GM12892 (cell line): ENCODE measurements at places on chromosomes 1 and 21.

- no peak for DNase-seq
Measured at GRCh38 chr1:221840511-221841243, 98.8 kb upstream of the DUSP10 start.

DNA sequence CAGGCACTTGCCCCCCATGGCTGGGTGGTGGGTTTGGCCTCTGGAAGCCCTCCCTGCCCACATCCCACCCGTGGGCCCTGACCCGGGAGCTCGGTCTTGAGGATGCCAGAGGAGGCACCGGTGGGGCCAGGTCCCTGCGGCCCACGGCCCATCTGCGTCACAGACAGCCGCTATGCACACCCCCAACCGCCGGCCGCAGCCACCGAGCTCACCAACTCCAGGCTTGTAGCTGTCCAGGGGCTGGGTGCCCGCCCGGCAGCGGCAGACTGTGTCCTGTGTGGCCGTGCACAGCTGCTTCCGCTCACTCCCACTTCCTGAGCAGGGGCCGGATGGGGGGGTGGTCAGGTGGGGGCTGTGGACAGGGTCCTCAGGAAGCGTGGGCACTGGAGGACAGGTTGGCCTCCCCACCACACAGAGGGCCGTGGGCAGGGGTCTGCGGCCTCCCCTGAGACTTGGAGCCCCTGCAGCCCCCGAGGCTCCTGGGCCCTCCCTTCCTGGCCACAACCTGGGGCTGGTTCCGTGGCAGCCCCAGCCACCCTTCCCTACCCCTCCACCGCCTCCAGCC lies 1.1 kb downstream of the TNFRSF4 start:
- DNase-seq: no peak

DNA sequence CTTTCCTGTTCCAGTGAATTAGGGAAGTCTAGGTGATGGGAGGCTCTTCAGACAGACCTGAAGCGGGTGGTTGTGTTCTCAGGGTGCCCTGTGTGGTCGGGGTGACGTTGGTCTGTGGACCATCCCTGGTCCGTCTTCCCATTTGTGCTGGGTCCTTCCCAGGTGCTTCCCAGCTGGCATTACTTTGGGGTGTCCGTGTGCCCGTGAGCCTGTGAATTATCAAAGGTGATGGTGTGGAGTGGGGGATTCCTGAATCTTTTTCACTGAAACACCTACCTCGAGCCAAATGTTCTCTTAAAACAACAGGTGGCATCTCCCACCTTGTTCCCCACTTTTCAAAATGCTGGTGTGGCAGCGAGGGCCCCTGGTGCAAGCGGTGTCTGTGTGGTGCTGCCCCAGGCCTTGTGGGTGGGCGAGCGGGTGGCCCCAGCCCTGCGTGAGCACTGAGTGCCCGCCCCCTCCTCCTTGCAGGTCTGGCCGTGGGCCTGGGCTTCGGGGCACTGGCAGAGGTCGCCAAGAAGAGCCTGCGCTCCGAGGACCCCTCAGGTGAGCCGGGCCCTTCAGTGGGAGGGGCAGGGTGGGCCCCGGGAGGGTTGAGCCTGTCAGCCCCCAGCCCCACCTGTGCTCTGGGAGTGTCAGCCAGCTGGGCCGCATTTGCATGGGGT lies 37.0 kb downstream of the COQ8A start:
- DNase-seq: no peak

- DNase-seq: no peak
Measured at GRCh38 chr1:151859891-151860293, 6.4 kb upstream of the THEM5 start.

- DNase-seq: no peak
Measured at GRCh38 chr21:21971384-21971783, 973.2 kb downstream of the NCAM2 start.

DNA sequence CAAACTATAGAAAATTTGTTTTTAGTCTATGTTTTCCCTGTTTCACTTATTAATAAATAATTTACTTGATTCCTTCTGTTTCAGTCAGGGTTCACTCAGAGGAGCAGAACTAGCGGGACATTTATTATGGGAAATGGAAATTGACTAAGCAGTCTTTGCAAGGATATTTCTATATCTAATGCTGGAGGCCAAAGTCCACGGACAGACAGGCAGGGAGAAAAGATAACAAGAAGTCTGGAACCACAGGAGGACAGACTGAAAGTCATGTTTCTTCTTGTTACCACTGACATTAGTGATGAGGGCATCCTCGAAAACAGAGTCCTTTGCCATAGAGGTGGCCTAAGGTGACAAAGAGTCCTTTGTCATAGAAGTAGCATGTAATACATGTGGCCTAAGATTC lies 744.5 kb upstream of the TMPRSS15 start:
- no peak for DNase-seq

GRCh38 chr1:19923137-19923952 lies at the start of gene PLA2G2E:
Gene PLA2G2E, minus strand, starts transcription at chr1:19923617. Its CDS starts 58 bp downstream, at chr1:19923559.
- no peak for DNase-seq

GRCh38 chr1:185874246-185874645 lies 140.1 kb downstream of the HMCN1 start:
- DNase-seq: no peak

GRCh38 chr1:201517631-201518030 lies 10.7 kb upstream of the CSRP1 start:
- DNase-seq: no peak

- DNase-seq: no peak
Measured at GRCh38 chr1:117621316-117621715, 15.5 kb downstream of the TENT5C start.

DNA sequence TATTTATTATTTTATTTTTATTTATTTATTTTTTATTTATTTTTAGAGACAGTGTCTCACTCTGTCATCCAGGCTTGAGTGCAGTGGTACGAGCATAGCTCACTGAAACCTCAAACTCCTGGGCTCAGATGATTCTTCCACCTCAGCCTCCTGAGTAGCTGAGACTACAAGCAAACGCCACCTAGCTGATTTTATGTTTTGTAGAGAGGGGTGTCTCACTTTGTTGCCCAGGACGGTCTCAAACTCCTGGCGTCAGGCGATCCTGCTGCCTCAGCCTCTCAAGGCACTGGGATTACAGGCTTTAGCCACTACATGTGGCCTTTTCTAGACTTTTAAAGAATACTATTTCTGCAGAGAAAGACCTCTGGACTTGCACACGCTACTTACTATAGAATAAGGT lies 61.3 kb upstream of the C1orf53 start:
- no peak for DNase-seq

- DNase-seq: no peak
Measured at GRCh38 chr1:211741116-211741515, 65.7 kb upstream of the NEK2 start.

DNA sequence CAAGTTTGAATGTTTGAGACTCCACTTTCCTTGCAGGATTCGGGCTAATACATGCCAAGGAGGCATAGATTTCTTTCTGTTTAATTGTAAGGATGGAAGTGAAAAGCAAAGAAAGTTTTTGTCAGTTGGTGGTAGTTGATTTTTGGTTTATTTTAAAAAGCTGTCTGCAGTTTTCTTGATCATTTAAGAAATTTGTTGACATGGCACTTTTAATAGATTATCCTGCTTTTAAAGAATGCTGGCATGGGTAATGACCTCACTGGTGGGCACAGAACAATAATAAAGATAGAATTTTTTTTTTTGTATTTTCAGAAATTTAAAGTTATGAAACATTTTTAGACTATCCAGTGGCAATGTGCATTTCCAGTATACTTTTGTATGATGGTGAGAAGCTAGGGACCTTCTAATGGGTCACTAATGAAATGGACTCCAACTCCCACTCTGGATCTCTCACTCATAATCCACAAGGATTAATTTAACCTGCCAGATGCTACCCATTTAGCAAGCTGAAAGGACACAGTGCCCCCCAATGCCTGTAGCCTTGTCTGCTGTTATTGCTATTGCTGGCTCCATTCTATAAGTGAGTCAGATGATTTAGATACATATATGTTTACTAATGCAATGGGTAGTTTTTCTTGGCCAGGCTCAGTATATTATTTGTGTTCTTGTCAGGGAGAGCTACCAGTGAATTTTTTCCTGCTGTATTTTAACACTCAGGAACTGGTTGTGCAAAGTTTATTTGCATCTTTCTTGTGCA lies 190.2 kb upstream of the SGIP1 start:
- no peak for DNase-seq

DNA sequence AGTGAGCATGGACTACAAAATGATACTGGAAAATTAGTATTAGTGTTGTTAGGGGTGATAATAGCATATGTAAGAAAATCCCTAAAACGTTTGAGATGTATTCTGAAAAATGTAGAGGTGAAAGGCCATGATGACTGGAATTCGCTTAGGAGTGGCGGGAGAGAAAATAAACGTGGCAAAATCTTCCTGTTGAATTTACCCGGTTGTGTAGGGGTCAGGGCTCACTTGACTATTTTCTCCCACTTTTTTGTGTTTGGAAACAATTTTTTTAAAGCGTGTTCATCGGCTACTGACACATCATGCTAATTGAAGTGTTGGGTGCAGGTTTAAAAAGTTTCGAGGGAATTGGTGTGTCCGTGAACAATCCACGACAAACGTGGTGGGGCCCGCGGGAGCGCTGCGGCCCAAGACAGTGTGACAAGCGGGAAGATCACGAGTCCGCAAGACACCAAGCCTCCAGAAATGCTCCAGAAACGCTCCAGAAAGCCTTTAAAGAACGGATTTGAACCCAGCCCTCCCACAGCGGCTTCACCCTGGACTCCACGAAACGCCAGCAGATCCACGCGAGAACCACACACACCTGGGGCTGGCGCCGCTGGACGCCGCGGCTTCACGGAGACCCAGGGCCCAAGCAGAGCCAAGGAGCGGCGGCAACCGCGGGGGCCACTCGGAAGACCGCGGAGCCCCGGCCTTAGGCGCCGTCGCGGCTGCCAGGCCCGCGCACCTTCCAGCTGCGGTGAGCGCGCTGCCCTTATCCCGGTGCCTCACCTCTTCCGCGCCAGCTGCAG lies 573 bp downstream of the PSMG1 start:
- DNase-seq: no peak

DNA sequence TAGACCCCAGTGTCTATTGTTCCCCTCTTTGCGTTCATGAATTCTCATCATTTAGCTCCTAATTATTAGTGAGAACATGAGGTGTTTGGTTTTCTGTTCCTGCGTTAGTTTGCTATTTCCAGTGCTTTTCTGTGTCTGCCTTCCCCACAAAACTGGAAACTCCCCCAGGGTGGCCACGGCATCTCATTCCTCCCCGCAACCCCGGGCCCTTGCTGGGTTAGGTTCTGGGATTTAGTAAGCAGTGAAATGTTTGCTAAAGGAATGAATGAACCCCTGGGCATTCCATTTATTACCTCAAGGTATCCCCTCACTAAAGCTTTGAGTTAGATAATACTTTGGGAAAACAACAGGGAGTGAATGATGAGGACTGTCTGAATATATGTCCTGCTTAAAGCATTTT lies 142.9 kb downstream of the GLUL start:
- no peak for DNase-seq

DNA sequence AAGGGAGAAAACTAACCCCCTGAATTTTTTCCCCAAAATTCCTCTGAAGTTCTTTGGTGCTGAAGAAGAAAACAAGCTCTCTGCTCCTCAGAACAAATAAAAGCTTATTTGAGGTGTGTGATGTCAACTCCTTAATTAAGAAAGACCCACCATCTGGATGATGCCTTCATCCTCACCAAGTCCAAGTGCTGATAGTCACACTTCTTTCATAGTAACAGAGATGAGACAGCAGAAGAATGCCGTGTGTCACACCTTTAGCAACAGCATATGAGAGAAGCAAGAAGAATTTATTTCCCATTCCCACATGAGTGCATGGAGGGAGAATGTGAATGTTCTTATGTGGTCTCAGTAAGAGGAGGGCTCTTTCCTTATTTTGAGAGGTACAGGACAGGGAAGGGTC lies 91.2 kb downstream of the TGFB2 start:
- DNase-seq: no peak

- DNase-seq: no peak
Measured at GRCh38 chr1:34983700-34984355, 1.3 kb downstream of the TMEM35B start.

DNA sequence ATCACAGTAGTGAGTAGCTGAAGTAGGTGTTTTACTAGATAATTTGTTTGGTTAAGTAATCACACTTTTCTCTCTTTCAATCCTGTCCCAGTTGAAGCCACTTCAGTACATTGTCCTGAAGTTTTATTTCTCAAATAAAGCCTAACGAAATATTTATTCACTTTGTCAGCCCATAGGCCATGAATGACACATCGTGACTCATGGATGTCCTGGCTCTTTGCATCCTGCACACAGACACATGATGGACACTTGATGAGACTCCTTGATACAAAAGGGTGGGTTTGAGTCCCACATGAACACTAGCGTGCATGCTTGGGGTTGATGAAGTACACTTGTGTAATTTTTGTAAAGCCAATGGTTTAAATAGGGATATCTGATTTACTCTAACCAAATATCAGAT lies 22.7 kb upstream of the LAMC2 start:
- DNase-seq: no peak

GRCh38 chr21:28776251-28776650 lies 216.4 kb downstream of the LTN1 start:
- no peak for DNase-seq

GRCh38 chr1:54996869-54997710 lies 1.6 kb upstream of the BSND start:
- no peak for DNase-seq

DNA sequence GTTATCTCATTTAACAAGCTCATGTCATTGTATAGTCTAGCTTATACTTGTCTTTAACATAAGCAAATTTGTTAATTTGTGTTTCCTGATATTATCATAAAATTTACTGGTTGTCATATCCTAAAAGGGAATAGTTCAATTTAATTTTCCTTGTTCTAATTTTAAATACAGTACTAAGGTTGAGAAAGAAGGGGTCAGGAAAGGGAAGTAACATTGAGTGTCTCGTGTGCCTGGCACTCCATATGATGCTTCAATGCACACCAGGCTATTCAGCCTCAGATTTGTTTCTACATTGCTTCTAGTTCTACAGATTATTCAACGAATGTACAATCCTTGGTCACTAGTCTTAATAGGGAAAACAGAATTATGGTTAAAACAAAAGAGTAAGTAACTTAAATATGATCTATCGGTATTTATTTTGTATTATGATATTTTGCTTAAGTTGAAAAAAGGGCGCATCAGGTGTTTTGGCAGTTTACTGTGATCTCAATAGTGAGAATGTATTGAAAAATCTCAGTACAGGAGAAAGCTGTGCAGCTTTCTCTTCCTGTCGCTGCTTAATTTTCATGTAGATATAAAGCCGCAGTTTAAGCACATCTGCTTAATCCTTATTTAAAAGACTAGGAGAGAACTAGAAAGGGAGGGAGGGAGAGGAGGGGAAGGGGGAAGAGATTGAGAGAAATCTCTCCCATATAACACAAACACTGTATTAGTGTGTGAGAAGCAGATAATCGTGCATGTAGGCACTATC lies 13.0 kb downstream of the PTPRC start:
- no peak for DNase-seq
